NCI-H446 treated with DMSO at 0.1 percent for 48 hours (cell line): ENCODE measurements at places on chromosomes 3 and 15.

DNA sequence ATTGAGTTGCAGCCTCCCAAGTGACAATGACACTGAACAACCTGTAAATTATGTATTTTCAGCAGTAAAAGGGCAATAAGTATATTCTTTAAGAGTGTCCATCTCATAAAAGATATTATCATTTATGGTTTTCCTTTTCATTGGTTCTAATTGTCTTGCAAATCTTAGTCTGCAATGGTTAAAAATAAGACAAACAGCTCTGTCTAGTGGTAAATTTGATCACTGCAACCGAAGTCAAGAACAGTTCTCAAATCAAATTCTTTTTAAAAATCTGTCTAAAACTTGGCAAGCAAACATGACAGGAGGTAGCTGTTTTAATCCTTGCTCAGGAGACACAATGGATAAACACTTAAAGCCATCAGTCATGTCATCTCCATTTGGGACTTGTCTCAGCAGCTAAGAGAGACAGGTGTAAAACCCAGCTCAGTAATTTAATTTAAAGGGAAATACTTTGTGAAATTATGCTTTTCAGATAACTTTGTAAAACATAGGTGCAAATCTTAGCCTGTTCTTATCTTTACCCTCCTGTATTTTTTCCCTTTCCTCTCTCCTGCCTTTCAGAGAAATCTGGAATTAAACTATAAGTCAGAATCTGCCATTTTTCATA, 150.3 kb upstream of the ARHGEF26 start:
- DNase-seq = no peak

DNA sequence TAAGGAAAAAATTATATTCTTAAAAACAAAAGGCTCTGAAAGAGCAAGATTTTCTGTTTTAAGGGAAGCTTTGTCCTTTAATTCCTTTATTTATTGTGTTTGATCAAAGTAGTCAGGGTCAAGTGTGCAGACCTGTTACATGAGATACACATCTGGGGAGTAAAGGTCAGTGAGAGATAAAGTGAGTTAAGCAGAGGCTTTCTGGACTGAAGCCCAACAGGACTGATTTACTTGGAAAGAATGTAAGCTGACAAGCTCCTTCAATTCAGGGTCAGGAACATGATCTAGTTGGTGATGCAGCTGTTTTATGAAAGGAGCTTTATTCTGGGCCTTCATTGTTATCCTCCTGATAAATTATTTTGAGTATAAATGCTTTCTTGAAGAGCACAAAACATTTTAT, 20.7 kb upstream of the OTOL1 start:
- no peak for DNase-seq

GRCh38 chr3:39127908-39128304, 20.4 kb downstream of the TTC21A start:
- no peak for DNase-seq

DNA sequence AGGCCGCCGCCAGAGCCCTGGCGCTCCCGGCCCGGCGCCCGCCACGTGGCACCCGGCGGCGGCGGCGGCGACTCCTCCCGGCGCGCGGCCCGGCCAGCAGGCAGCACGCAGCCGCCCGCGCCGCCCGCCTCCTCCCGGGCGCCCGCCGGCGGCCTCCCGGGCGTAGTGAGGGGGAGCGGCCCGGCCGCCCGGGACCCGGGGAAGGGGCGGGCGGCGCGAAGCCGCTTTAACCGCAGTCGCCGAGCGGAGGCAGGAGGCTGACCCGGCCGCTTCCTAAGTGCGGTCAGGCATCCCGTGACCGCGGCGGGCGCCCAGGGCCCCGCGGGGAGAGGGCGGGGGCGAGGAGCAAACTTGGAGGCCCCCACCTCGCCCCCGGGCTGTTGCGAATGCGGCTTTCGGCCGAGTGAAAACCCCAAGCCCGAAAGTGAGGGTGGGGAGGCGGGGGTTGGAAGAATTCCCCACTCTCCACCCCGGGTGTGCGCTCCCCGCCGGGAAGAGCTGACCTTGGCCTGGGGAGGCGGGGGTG, 1.7 kb upstream of the HES1 start:
- DNase-seq = no peak

DNA sequence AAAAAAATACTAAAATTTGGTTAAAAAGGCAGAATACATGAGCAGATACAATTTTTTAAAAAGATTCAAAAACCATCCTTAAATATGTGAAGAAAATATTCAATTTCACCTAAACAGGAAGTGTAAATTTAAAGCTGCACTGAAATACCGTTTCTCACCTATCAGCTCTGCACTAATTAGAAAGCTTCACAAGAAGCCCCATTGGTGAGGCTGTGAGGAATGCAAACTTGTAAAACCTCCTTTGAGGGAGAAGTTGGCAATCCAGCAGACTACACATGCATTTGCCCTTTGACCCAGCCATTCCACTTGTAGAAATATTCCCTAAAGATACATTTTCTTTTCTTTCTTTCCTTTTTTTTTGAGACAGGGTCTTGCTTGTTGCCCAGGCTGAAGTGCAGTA, 18.8 kb downstream of the BLM start:
- DNase-seq = no peak

- no peak for DNase-seq
Measured at GRCh38 chr3:27591312-27592210, 107.4 kb upstream of the SLC4A7 start.

GRCh38 chr15:27671819-27672437, 427.2 kb downstream of the OCA2 start:
- DNase-seq = no peak

DNA sequence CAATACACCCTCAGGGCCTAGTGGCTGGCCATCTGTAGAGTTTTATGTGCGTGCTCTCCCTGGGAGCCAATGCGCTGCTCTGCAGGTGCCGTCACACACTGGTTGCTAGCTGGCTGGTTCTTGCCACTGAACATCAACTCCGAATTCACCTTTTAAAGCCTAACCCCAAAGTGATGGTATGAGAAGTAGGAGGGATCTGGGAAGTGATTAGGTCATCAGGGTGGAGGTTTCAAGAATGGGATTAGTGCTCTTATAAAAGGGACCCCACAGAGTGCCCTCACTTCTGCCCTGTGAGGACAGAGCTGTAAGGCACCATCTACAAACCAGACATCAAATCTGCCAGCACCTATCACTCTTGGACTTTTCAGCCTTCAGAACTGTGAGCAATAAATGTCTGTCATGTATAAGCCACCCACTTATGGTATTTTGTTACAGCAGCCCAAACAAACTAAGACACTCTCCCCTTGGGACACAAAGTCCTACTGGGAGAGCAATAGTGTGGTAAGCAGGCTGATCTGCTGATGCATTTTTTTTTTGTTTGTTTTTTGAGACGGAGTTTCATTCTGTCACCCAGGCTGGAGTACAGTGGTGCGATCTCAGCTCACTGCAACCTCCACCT, 20.3 kb downstream of the RGMA start:
- no peak for DNase-seq

GRCh38 chr3:165466856-165467255, 270.7 kb upstream of the SLITRK3 start:
- no peak for DNase-seq

GRCh38 chr3:7498715-7499114, 637.8 kb downstream of the GRM7 start:
- no peak for DNase-seq

DNA sequence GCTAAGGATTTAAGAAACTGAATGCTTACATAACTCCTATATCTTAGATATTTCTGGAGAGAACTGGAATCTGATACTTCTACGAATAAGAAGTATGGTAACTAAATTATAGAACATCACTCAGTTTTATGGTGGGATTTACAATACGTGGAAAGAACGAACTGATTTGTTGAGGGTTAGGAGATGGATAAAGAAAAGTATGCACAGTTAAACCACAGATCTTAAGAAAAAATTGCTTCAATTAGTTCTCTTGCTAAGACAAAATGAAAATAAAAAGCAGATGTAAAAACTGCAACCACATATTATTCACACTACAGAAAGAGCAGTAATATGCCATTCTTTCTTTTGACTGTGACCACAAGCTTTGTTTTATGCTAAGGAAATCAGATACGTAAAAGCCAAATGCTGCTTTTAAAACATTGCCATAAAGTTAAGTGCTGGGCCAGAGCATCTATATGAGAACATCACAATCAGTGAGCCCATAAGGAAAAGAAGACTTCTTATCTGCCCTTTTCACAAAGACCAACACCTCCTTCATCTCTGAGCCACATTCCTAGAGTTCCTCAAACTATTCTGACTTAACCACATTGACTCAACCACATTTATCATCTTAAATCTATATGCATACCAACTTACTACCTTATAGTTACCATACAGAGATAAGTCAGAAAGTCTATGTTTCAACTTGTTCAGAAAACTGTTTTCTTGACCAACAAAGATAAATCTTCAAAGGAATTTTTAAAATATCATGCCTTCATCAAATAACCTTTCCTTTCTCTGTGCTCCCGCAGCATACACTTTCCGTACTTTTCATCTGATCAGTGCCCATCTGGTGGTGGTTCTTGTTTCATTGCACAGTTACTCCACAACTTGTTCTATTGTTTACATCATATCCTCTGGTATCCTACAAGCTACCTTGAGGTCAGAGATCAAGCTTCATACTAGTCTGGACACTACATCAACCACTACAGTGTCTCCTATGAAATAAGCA, 61.7 kb downstream of the FSIP1 start:
- no peak for DNase-seq

DNA sequence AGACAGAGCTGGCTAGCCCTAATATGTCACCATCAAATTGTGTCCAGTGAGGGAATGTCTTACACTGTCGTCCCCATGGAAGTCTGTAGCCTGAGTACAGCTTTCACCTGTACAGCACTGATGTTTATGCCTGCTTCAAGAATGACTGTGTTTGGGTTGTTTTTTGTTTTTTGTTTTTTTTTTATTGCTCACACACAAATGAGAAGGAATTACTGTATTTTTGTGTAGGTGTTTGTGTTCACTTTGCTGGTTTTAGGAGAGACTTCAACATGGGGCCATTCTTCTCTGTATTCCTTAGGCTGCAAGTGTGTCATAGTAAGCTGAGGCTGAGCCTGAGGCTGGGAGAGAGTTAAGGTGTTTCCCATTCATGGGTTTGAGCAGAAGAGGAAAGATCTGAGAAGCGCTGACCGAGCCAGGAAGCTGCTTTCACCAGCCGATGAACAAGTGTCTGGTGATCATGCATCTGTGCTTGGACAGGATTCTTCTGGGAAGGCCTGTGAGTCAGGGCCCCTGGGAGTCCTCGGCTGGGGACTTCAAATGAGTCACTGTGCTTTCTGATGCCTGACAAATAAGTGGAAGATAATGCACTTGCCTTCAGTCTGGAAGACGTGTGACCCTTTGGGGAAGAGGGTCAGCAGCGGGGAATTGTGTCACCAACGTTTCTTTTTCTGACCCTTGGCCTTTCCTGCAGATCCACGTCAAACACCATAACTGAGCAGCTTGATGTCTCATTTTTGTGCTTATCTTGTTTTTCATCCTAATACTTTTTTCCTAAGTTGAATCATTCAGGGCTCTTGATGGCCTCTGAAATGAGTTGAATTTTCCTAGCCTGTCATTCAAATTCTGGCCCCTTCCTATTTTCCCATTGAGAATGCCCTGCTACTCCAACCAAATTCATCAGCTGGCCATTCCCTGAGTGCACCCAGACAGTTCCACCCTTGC, 36.7 kb upstream of the ZBTB38 start:
- DNase-seq = peak; percentile 5
